ENCODE measurements at places on chromosomes 3 and 15.

DNA sequence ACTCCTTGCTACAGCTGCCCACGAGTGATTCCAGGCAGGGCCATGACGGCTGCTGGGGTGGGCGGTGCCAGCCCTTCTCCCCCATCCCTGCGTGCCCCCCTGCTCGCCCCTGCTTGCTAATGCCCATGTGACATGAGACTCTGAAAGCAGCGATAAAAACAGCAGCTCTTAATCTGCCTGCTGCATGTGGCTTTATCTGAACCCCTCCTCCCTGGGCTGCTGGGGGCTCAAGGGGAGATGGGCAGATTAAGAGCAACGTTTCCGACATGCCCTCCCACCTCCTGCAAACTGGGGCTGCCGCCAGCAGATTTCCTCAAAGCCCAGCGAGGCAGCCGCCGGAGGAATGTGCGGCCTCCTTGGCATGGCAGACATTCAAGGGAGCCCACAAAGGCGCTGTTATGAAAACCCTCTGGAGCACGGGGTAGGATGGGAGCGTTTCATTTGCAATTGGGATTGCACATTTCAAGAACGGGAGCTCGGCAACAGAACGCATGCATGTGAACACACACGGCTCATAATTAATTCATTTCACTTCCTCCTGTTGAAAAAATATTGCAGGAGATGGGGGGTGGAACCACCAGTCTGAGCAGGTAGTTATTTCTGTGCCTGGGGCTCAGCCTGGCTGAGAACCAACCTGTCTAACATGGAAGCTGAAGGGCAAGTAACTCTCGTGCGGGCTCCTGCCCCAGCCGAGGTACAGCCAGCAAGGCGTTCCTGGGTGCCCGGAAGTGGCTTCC is 504.2 kb upstream of the PROK2 start:
- peak; percentile 85 for DNase-seq

DNA sequence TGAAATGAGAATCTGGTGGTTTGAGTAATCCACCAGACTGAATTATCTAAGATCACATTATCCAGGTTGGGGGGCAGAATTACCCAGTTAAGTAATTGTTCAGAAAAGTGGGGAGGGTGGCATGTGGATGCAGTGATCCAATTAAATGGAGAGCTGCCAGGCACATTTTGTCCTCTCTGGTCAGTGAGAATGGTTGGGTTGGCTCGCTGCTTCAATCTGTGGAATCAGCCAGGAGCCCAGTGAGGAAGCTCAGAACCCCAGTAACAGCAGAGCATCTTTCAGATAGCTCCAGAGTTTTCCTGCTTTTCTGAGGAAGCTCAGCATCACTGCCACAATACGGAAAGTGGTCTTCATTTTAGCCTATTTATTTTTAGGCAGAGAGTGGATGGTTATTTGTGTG is 6.4 kb upstream of the EXOG start:
- DNase-seq, result no peak

DNA sequence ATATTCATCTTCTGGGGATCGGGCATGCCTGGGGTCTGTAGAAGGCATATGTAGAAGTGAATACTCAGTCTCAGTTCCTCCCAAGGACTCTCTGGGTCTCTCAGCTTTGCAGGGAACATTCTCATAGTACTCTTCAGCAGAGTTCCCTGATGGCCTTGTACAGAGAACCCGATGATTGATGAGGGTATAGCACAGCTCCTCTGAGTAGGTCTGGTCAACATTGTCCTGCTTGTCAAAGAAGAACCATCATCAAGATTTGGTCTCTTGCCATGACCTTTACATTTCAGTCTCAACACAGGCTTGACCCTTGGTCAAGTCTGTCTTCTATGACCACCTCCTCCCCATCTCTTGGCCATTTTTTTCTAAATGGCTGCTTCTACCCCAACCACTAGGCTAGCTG is 9.5 kb downstream of the GCSAM start:
- no peak for DNase-seq

DNA sequence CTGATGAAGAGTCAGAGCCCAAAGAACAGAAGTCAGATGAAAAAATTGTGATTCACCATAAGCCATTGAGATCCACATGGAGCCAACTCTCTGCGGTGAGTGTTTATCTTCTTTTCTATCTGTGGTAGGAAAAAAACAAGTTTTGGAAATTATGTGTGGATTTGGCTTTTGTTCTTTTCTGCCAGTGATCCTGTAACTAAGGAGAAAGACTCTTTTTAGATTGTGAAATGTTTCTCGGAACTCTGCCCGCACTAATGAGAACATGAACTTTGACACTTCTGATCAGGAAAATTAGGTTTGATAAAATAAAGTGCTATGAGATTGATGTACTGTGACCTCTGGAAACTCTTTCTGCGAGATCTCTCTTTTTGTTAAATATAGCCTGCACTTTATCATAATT is 8.4 kb downstream of the ARHGEF26 start:
- no peak for DNase-seq

- DNase-seq, result no peak
These were observed 110.0 kb downstream of the ATG7 start for GRCh38 chr3:11382146-11382745.

DNA sequence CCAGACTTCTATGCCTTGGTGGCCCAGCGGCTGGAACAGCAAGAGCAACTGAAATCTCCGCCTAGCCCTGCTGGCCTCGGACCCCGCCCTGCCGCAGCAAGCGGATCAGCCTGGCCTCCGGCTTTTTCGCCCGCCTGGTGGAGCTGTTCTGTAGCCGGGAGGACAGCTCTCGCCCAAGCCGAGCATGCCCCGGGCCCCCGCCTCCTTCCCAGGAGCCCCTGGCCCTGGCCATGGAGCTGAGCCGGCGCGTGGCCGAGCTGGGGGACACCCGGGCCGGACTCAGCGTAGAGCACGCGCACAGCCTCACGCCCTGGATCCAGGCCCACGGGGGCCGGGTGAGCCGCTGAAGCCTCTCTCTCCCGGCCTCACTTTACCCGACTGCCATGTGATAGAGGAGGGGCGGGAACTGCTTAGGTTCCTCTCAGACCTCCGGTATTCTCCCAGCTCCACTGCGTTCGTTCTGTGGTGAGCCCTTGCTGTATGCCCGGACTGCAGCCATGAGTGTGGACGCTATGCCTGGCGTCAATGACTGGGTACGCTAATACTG is 24.1 kb upstream of the MRPL3 start:
- peak; percentile 53 for DNase-seq

GRCh38 chr15:68764090-68764489 is 56.6 kb downstream of the ANP32A start:
- DNase-seq, result no peak

- DNase-seq, result no peak
These were observed 989 bp downstream of the GNB4 start for GRCh38 chr3:179450261-179450701.

GRCh38 chr15:96158938-96159337 is 171.6 kb upstream of the NR2F2 start:
- DNase-seq, result no peak

DNA sequence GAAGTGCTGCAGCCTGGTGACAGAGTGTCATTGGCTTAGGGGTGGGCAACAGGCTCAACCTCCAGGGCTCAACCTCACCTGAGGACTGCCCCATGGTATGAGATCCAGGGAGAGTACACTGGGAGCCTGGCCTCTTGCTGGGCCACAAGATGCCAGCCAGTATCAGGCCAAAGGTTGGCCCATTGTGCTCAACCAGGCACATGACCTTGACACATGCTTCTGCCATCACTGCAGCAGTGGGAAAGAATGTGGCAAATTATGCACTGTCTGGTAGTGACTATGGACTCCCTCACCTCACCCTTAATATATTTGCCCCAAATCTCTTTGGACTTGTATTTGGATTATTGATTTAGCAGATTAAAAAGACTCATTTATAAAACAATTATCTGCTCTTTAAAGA is 233.9 kb upstream of the GOLGA6L4 start:
- no peak for DNase-seq

DNA sequence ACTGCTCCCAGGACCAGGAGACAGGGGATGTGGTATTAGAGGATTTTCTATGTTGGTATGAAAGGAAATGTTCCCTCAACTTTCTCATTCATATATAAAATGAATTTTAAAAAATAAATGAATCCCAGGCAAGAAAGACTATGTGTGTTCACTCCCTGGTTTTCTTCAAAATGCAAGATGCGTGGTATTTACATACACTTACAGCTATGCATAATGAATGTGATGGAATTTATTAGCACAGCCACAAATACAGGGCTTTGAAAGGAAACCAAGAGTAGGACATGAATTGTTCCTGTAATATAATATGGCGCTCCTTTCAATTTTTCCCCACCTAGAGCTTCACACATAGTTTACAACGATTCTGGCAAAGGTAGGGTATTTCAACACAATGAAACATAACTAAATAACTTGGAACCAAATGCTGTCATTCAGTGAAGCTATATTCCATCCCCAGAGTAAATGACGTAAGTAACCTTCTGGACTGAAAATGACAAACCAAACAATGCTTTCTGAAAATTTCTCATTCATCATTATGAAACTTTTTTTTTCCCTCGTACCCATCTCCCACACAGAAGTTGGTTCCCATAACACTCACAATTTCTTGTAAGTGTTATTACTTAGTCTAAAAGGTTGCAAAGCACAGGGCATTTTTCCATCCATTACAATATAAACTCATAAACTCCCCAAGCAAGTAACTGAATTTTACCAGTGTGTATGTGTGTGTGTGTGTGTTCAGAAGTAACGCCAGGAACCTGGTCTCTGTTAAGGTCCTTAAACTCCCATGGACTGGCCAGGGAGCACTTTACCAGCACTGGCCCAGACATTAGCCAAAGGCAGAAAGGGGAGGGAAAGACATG is 41.8 kb downstream of the CBLB start:
- no peak for DNase-seq

GRCh38 chr3:120649830-120650233 is 32.2 kb downstream of the HGD start:
- DNase-seq, result no peak

GRCh38 chr3:95750097-95750496 is 1064.3 kb upstream of the EPHA6 start:
- no peak for DNase-seq

DNA sequence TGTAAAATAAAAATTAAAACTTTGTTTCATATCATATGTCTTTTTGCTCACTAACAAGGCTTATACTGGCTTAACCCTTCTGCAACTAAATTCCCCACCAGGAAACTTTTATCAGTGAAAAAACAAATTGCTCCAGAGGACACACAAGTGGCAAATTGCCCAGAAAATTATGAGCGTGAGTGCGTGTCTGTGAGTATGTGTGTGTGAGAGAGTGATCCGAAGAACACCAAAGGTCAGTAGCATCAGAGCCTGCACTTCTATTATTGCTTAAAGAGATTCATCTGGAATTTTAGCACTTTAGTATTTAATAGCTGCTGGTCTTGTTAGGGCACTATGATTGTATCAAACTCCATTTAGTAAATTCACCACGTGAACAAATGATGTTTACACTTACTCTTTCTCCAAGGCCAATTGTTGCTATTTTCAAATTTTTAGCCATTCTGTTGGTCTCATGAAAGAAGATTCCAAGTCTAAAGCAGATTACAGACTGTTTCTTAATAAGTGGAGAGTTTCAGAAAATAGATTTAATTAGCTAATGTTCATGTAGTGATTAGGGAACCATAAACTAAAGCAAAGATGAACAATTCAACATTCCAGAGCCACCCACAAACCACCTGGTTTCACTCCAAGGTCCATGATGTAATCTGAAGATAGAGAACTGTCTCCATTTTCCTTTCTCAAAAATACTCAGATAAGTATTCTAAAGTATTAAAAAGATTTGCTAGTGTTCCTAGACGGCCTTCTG is 91.1 kb upstream of the IL12A start:
- DNase-seq, result no peak

DNA sequence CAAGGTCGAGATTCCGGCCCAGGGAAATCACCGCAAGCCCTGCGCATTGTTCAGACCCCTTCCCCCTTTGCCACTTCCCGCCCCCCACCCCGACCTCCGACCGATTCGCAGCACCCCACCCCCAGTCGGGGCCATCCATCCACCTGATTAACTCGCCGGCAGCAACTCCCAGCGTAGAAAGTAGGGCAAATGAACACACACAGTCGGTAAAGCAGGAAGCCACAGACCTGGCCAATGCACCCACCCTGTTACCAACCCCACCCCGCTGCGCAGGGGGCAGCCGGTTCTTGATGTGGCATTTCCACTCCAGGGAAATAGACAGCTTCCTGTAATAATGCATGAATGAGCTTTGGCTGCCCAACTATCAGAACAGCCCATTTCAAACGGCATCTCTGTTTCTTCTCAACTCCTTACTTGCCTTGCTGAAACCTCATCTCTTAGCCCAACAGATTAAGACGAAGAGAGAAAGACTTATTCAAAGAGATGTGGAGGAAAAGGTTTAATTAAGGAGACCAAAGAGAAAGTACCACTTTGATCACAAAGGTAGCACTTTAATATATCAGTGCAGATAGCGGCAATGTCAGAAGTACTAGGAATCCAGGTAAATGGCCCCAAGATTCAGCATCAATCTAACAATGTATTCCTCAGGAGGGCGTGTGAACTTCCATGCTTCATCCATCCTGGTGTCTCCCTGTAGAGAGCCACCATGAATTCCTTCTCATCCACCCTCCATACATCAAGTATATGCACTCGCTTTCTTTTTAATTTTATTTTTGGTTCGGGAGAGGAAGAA is 1.9 kb downstream of the TNIK start:
- DNase-seq, result no peak

DNA sequence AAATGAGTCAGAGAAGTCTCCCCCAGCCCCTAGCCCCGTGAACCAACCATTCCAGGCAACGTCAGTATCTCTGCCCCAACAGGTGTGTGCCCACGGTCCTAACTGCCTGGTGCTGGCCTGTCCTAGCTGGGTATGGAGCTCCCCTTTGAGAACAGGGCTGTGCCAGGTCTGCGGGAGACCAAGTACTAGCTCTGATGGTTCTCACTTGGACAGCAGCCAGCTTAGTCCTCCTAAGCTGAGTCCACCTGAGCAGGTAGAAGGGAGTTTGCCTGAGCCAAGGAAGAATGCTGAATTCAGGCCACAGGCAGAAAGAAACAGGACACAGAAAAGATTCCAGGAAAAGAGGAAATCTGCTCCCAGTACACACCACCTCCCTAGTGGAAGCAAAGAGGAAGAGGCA is 33.1 kb upstream of the PARL start:
- DNase-seq, result no peak

GRCh38 chr3:59106085-59106648 is 56.3 kb upstream of the CFAP20DC start:
- no peak for DNase-seq

- no peak for DNase-seq
These were observed 100.0 kb downstream of the ARPP21 start for GRCh38 chr3:35739181-35739809.

- DNase-seq, result no peak
These were observed 309.7 kb upstream of the C2CD4B start for GRCh38 chr15:62474771-62475124.
